Cerebellar cortex (tissue), 1 donor: ENCODE measurements at places on chromosomes 16 and 17.

DNA sequence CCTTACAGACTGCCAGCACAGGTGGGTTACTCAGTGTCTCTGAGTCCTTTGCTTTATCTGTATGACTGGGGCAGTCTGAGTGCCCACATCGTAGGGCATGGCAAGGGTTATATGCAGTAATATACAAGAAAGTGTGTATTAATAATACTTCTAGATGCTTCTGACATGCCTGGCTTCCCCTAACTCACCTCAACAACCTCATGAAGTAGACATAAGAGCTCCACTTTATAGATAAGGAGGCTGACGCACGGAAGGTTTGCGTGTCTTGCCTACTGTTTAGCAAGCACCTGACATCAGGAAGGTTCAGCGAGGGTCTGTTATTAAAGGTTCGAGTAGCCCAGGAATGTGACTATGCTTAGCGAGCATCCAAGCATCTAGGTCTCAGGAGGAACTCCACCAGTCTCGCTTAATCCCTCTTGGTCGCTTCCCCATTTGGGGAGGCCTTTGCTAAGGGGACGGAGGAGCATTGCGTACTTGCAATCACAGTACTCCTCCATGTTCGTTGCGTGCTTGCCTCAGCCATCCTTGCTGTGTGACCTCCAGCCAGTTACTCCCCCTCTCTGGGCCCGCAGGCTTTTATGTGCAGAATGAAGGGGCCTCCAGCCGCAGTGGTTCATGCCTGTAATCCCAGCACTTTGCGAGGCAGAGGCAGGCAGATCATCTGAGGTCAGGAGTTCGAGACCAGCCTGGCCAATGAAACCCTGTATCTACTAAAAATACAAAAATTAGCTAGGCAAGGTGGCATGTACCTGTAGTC, 1.6 kb downstream of the KCNG4 start:
- no peak for DNase-seq

GRCh38 chr17:80029258-80029974, 6.3 kb downstream of the TBC1D16 start:
- no peak for DNase-seq

DNA sequence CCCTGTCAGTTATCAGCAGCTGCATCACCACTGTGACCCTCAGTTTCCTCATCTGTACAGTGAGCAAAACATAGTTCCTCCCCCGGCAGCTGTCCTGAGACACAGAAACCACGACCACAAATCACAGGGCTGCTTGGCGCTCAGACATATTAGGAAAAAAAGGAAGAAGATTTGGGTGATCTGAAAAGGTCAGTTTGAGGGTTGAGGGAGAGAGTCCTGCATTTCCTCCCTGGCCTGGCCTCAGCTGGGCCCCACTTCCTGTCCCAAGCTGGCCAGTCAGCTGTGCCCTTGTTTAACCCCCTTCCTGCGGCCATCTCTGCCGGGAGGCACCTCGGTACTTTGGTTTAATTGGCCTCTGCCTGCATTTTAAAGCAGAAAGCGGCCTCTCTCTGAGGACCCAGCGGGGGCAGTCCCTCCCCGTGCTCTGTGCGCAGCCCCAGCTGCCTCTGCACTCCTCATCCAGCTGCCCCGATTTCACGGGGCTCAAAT, 24.0 kb upstream of the CIBAR2 start:
- no peak for DNase-seq

- DNase-seq, result no peak
Measured at GRCh38 chr17:44363613-44364159, at the start of gene FAM171A2. TSS of gene FAM171A2 (minus strand) at chr17:44363853. CDS start at chr17:44363714, 139 bp downstream.

GRCh38 chr17:33910200-33910857, 344.8 kb upstream of the CCL2 start:
- DNase-seq, result no peak

DNA sequence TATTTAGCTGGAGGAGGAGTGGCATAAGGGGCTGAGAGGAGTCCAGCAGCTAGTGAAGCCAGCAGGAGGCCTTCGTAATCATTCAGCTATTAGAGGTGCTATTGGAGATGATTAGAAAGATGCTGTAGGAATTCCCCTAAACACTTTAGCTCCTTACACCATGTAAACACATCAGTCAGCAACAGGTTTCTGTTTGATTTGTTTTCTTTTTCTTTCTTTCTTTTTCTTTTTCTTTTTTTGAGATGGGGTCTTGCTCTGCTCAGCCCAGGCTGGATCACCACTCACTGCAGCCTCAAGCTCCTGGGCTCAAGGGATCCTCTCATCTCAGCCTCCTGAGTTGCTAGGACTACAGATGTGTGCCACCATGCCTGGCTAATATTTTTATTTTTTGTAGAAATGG, 10.6 kb upstream of the SEPHS2 start:
- DNase-seq, result no peak

DNA sequence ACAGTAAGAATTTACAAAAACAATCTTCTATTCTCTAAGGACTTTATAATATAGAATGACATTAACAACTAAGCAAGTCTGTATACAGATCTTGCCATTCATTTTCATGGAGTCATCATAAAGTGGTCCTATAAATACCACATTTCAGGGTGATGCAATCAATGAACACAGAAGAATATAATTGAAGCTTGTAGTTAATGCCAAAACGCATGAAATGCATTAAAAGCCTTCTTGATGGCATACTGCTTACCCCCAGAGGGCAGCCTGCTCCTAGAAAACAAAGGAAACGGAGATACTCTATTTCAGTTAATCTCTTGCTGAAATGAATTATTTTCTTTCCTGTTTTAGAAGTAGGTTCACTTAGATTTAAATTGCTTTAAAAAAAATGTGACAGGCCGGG, 45.2 kb upstream of the STAC2 start:
- DNase-seq, result peak; percentile 14

- DNase-seq, result no peak
Measured at GRCh38 chr17:17382065-17382459, 78.9 kb downstream of the NT5M start.

- DNase-seq, result peak; percentile 22
Measured at GRCh38 chr17:74361230-74362068, at the start of gene BTBD17. TSS of gene BTBD17 (minus strand) at chr17:74361868. CDS start at chr17:74361819, 49 bp downstream.

DNA sequence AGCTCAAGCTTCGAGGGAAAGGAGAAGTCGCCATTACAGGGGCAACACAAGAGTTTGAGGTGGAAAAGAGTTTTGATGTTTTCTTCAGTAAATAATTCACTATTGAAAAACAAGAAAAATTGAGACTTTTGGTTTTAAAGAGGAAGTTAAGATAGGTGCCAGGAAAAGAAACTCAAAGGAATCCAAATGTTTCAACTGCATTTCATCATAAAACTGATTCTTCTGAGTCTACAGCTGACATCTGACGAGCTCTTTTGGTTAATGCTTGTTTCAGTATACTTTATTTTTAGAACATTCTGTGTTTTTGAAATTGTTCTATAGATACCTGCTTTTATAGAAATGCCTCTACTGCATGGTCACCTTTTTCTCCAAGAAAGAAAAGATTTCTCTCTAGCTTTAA, 54.0 kb downstream of the ERN1 start:
- no peak for DNase-seq

GRCh38 chr16:661184-661821, 6.6 kb upstream of the RHOT2 start:
- DNase-seq, result no peak

GRCh38 chr16:65739518-65739917, 617.7 kb upstream of the CDH11 start:
- no peak for DNase-seq

DNA sequence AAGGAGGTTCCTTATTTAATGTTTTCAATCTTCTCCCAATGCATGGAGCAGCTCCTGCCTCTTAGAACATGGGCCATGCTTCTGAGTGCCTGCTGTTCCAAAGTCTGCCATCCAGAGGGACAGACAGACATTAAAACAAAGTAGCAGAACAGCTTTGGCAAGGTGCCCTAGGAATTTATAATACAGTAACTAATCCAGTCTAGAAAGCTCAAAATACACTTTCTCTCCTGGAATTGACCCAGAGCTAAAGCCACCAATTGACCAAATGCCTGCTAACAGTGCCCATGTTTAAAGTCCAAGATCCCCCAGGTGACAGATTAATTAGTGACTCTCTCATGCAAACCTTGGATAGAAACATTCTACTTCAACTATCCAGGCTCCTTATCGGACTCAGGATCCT, 11.1 kb upstream of the CHRNE start:
- no peak for DNase-seq

DNA sequence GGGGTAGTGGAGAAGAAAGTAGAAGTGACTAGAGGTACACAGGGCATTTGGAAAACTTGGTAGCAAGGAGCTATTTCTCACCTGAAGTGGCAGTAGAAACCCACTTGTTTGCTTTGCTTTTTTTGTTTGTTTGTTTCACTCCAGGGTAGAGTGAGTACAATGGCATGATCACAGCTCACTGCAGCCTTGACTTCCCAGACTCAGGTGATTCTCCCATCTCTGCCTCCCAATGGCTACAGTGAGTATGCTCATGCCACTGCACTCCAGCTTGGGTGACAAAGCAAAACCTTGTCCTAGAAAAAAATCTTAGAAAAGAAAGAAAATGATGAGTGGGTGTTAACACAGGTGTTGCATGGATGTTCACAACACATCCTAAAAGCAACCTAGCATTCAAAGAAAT, 40.4 kb downstream of the SCNN1G start:
- no peak for DNase-seq

DNA sequence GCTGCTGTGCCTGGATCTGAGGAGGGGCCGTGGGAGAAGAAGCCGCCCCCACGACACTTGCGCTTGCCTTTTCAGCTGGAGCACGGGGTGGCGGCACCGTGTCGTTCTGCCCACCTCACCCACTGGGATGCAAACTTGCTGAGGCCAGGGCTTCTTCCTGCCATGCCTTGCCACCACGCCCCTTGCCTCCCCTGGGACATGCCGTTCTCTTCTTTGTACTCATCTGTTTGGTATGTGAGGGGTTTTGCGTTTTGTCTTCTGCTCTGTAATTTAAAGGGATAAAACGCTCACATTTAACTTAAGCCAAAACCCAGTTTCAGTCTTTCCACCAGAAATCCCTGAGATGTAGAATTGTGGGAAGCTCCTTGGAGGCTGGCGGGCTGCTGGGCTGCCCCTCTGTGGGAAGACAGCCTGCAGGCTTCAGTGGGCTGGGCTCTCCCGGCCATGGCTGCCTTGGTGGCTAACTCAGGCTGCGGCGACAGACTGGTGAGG, 180.2 kb downstream of the RPTOR start:
- DNase-seq, result no peak

GRCh38 chr16:84223456-84223855, 16.4 kb downstream of the KCNG4 start:
- DNase-seq, result no peak

DNA sequence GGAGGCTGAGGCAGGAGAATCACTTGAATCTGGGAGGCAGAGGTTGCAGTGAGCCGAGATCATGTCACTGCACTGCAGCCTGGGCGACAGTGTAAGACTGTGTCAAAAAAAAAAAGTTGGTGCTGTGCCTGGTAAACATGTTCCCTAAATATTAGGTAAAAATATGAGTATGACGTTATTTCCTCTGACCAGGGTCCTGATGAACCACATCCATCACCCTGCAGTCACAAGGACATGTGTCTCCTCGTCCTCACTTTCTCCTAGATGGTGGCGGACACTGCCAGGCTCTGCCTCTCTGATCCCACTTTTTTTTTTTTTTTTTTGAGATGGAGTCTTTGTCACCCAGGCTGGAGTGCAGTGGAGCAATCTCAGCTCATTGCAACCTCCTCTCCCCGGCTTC, 28.7 kb downstream of the LGALS9 start:
- DNase-seq, result no peak

- no peak for DNase-seq
Measured at GRCh38 chr16:68403704-68404103, 44.6 kb downstream of the SMPD3 start.

DNA sequence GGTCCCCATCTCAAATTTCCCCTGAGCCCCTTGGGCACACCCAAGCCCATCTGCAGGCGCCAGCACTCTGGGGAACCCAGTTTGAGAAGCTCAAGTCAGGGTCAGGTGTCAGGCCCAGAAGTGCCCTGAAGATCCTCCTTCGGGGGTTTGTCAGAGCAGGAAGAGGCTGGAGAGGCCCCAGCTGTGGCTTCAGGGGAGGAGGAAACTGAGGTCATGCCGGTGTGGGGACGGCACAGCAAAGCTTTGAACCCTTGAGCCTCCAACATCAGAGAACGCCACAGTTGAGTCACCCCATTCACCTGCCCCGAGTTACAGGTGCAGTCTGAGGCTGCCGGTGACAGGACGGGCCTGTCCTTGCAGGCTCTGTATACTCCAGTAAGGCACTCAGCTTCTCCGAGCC, 140.2 kb upstream of the CIBAR2 start:
- DNase-seq, result no peak

DNA sequence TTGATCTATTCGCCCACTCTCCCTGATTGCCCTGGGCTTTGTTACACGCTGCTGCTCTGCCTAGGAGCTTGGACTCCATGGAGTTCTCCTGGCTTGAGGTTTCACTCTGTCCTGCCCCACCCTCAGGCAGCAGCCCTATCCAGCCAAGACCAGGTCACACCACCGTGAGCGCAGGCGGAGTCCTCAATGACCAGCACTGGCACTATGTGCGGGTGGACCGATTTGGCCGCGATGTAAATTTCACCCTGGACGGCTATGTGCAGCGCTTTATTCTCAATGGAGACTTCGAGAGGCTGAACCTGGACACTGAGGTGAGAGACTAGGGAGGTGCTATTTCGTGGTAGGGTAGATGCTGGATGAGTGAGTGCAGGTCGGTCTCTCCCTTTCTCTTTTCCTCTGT, 3.5 kb downstream of the CNTNAP1 start:
- DNase-seq, result peak; percentile 59

GRCh38 chr17:79113699-79114457, 39.3 kb downstream of the ENGASE start:
- peak; percentile 56 for DNase-seq

GRCh38 chr17:75856062-75856756, 1.1 kb upstream of the WBP2 start:
- DNase-seq, result peak; percentile 62
